ENCODE measurements at places on chromosomes 4 and X.
A peak's percentile ranks its signal among the peaks of the same experiment; 100 is the strongest.

- DNase-seq: no peak
Observed at GRCh38 chrX:129654652-129655546, at the start of gene APLN. APLN (minus strand) TSS chrX:129654956; CDS start chrX:129654630, 326 bp downstream.

DNA sequence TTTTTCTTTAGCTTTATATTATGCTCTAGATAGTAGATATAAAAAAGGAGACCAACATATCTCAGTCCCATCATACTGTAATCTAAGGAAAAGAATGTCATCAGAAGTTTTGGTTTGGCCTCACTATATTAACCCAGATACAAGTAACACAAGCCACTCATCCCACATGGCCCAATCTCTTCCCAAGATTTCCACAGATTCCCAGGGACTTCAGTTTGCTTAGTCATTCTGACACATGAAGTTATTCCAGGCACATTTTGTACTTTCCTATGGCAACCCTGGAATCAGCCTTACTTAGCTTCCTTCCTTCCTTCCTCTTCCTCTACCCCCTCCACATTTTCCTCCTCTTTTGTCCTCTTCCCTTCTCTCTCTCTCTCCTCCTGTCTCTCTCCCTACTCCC is 21.7 kb upstream of the DCLK2 start:
- no peak for DNase-seq

DNA sequence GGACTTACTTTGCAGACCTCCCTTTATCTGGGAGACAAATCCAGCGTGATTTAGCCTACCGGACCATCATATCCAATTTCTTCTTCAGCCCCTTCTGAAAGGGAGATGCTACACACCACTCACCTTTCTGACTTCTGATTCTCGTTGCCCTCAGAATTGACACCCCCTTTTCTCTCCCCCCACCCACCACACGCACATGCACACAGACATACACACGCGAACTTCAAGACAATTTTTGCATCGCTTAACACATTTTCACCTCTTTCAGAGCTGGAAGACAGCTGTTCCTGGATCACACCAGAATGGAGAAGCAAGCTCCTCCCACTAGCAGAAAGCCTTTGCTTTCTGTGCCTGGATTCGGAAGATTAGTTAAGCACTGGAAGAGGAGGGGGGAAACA is 1.0 kb upstream of the SNCA start:
- DNase-seq: no peak

- DNase-seq: no peak
Observed at GRCh38 chr4:41124916-41125548, 89.3 kb downstream of the APBB2 start.

DNA sequence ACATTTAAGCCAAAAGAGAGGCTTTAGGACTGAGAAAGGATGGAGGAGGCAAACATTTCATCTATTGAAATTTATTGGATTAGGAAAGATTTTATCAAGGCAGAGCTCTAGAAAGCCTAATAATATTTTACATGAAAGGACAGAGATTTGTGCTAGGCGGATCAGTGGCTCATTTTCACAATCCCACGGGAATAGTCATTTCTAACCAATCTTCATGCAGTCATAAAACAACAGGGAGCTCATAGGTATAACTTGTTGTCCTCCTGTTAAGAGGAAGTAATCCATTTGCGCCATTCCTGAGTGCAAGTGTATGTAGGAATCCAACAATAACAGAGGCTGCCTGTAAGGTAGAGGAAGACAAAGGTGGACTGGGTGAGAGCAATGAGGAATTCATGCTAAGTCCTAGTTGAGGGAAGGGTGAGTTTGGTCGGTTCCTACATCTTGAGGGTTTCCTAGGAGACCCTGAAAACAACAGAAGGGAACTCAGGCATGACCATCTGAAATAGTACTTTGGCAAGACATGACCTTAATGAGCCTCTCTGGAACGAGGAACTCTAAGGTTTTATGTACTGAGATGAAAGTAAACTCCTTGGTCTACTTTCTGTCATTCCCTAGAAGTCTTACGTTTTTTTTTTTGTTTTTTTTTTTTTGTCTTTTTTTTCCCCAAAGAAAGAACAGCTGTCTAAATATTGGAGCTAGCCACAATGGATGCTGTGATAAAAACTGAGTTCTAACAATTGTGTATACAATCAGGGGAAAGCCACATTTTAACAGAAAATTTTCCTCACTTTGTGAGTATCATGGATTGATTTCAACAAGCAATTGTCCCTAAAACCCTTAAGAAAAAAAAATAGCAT is 89.7 kb downstream of the GEMIN8 start:
- no peak for DNase-seq

- DNase-seq: no peak
Observed at GRCh38 chr4:133151691-133152329, 2.7 kb downstream of the PCDH10 start.

DNA sequence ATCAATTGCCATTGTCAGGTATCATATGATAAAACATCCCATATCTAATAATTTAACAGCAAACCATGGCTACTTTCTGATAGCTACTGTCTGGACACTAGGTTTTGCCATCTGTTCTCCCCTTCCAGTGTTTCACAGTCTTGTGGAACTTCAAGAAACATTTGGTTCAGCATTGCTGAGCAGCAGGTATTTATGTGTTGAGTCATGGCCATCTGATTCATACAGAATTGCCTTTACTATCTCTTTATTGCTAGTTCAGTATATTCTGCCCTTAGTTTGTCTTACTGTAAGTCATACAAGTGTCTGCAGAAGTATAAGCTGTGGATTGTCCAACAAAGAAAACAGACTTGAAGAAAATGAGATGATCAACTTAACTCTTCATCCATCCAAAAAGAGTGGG is 7.0 kb downstream of the NPY5R start:
- DNase-seq: no peak

DNA sequence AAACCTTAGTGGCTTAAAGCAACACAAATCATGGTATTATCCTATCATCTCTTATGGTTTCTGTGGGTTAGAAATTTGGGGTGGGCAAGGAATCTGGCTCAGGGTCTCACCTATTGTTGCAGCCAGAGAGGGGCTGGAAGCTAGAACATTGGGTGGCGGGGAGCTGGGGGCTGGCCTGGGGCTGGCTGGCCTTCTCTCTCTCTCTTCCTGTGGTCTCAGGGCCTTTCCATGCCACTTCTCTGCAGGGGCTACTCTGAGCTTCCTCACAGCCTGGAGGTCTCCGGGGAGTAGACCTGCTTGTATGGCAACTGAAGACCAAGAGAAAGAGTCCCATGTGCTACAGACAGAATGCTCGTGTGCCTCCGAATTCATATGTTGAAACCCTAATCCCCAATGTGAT is 10.7 kb upstream of the XPNPEP2 start:
- DNase-seq: no peak

GRCh38 chr4:115850799-115851509 is 737.5 kb upstream of the NDST4 start:
- DNase-seq: no peak

- no peak for DNase-seq
Observed at GRCh38 chr4:52376132-52376704, 282.9 kb downstream of the USP46 start.

DNA sequence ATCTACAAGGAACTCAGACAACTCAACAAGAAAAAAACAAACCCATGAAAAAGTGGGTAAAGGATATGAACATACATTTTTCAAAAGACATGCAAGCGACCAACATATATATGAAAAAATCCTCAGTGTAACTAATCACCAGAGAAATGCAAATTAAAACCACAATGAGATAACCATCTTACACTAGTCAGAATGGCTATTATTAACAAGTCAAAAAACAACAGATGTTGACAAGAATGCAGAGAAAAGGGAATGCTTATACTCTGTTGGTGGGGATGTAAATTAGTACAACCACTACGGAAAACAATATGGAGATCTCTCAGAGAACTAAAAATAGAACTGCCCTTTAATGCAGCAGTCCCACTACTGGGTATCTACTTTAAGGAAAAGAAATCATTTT is 12.1 kb downstream of the NIPAL1 start:
- DNase-seq: no peak

DNA sequence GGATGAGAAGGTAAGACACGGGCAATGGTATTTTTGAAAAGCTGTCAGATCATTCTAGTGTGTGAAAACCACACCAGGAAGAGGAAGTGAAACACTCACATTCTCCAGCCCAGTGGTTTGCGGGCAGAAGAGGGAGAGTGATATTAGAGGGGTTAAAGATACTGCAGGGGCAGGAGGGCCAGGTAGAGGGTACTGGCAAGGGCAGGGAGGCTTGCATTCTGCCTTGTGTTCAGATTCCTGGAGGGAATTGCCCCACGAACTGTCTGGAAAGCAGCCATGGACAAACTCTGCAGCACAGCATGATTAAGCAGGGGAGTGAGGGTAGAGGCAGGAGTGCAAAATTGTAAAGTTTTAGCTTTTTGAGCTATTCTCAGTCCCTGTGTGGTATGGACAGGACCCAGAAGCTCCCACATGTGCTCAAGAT is 30.9 kb downstream of the NIPAL1 start:
- peak; percentile 86 for DNase-seq

- no peak for DNase-seq
Observed at GRCh38 chrX:112766774-112767173, 73.9 kb downstream of the AMOT start.

- DNase-seq: no peak
Observed at GRCh38 chr4:95693594-95693993, 144.8 kb upstream of the UNC5C start.

DNA sequence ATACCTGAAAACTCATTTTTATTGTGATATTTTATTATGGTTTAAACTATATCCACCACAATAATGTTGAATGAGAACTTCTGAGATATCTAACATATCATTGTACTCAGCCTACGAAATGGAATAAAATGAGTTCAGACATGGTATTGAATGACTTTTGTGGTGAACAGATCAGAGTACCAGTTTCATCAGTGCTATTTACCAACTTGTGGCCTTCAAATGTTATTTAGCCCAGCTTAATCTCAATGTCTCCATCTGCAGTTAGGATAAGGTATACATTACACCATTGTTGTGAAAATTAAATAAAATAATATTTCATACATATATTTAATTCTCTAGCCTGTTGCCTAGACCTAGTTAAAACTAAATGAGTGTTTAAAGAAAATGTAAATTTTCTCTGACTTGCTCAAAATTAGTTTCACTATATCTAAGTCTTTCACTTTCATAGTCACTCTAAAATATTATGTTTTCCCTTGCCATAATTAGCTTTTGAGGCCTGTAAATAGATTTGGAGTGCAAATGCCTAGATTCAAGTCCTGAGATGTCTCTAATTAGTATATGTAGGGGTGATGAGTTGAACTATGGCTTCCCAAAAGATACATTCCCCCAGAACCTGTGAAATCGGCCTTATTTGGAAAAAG is 594.2 kb downstream of the STPG2 start:
- no peak for DNase-seq

DNA sequence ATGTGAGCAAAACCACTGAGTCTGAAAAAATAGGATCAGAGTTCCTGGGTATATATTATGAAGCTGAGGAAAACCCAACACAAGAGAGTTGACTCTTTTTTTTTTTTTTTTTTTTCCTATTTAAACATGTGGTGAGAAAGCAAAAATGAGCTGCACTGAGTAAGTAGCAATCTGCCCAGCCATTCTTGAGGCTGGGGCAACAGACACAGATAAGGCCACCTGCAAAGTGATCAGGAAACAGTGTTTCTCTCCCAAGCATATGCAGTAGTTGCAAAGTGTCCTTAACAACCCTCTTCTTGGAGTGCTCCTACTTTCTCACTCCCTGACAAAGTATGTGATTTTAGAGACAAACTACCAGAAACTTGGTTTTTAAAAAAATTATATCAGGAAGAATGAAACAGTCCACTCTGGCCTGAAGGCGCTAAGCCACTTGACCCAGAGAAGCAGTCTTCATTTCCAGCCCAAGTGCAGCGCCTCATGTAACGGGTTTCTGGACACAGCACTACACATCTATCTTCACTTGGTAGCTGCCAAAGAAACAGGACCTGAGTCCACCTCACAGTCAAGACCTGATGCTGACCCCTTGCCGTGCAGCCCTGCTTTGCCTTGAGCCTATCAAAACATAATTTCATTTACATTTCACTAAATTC is 124.6 kb upstream of the MAP3K15 start:
- DNase-seq: no peak

DNA sequence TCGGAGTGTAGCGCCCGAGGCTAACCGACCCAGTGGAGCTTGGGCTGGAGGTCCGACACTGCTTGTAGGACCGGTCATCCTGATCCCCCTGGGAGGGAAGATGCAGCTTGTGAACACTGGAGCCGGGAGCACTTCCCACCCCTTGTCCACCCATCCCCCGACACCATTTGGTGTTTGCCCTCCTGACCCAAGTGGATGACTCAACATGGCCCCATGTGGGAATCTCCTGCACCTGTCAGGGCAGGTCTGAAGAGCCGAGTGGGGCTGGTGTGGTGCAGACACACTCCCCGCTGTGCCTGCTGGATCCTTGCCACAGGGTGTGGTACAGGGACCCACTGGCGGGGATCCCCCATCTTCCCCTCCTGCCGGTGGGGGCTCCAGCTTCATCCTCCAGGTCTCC is 90.0 kb upstream of the AFAP1 start:
- no peak for DNase-seq

- no peak for DNase-seq
Observed at GRCh38 chr4:37693450-37694190, 7.4 kb upstream of the RELL1 start.

DNA sequence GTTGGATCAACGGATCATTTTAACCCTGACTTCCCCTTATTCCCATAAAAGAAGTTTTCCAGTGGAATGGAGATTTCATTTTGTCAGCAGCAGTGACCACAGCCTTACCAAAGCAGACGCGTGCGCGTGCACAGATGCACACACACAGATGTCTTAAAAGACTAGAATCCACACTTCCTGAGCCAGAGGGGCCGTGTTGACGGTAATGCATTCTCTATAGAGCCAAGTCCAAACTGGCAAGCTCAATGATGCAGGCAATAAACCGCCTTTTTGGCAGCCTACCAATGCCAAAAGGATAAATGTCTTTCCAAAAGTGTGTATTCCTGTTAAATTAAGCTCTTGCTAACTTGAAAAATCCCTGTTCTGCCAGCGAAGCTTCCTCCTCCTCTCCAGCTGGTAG is 18.8 kb upstream of the CLDN34 start:
- DNase-seq: no peak

DNA sequence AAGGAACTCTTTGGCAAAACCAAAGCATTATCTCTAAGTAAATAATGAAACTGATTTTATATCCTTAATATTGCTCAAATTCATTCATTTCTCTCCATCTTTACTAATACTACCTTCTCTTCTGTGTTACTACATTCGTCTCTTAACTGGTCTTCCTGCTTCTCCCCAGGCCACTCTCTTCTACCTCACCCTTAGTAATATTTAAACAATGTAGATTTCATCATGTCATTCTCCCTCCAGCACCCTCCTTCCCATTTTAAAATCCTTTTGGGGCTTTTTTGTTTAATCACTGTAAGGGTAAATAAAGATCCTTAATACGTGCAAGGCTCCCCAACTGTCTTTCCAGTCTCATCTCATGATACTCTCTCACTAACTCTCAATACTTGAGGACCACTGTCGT is 19.4 kb downstream of the FHIP1A start:
- DNase-seq: no peak

DNA sequence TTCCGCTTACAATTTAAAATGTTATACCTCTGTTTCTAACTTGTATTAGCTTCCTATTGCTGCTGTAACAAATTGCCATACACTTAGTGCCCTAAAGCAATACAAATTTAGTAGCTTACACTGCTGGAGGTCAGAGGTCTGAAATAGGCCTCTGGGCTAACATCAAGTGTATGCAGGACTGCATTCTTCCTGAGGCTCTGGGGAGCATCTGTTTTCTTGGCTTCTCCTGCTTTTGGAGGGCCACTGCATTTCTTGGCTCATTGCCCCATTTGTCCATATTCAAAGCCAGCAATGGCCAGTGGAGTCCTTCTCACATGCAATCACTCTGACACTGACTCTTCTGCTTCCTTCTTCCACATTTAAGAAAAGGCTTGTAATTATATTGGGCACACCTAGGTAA is 639.8 kb upstream of the INTU start:
- DNase-seq: no peak

- no peak for DNase-seq
Observed at GRCh38 chr4:3036131-3036952, 38.0 kb downstream of the HTT-AS start.
